ENCODE measurements at places on chromosomes 2 and 18.

DNA sequence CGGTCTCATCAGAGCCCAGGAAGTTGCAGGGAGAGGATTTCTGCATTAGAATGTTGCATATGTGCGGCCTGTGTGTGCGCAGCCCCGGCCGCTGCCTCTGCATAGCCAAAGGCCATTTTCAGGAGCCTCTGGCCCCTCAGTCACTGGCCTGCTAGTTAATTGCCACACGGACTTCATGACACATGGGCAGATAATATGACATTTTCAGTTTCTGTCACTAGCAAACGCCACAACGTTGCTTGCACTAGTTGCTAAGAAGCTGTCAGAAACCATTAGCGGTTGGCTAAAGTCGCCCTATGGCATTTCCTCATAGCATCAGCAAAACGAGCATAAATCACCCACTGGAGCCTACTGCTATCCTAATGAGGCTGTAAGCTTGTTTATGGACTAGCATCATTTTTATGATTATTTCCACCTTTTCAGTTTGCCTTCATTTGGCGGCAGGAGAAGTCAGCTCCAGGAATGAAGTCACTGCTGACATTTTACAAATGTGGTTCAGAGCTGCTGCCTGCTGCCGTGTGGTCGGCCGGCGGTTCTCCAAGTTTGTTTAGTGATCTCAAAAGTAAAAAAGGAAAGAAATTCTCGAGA is 73.7 kb downstream of the MEIS1 start:
- no peak for DNase-seq

DNA sequence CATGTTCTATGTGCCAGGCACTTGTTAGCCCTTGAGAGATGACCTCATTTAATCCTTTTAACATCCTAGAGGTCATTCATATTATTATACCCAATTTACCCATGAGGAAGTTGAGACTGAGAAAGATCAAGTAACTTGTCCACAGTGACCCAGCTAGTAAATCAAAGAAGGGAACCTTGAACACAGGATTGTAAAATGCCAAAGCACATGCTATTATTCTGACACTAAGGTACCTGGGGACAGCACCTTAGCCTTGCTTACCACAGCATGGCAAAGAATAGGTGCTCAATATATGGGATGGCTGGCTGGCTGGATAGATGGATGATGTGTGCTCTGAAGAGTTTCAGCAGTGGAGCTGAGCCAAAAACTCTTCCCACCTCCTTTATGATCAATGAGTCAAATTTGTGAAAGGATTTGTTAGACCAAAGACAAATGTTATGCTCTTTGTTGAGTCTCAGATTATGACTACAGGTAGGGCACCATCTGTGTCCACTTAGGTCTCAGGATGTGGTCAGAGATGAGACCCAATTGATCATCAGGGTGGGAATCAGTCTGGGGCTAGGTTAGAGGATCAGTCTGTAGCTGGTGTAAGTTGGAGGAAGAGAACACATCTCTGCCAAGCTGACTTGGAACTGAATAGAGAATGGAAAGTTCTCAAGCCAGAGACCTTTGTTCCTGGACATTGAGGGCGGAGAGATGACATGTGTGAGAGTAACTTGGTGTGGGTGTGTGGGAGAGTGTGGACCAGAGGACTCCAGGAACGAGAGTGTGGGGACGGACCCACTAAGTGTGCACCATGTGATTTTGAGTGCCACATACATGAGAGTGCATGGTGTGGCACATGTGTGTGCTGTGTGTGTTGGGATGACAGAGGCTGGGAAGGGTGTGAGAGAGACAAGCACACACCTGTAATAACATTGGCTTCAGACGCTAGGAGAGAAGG is 16.3 kb upstream of the PKDCC start:
- DNase-seq, result no peak

GRCh38 chr2:25606892-25607291 is 66.5 kb downstream of the DTNB start:
- DNase-seq, result no peak

- DNase-seq, result no peak
Measured at GRCh38 chr2:233816334-233816733, 38.0 kb downstream of the HJURP start.

DNA sequence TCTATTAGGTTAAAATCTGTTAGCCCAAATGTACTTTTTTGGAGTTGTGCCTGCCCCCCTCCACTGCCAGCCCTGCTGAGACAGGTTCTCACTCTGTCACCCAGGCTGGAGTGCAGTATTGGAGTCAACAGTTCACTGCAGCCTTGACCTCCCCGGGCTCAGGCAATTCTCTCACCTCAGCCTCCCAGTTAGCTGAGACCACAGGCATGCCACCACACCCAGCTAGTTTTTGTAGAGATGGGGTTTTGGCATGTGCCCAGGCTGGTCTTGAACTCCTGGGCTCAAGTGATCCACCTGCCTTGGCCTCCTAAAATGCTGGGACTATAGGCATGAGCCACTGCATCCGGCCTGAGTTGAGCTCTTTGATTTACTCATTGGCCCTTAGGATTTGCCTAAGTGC is 110.7 kb downstream of the ICA1L start:
- DNase-seq, result no peak

- no peak for DNase-seq
Measured at GRCh38 chr2:205245652-205246051, 436.6 kb upstream of the NRP2 start.

- no peak for DNase-seq
Measured at GRCh38 chr2:158845859-158846258, 50.7 kb downstream of the DAPL1 start.

- DNase-seq, result no peak
Measured at GRCh38 chr2:150885236-150885635, 376.4 kb downstream of the RBM43 start.

DNA sequence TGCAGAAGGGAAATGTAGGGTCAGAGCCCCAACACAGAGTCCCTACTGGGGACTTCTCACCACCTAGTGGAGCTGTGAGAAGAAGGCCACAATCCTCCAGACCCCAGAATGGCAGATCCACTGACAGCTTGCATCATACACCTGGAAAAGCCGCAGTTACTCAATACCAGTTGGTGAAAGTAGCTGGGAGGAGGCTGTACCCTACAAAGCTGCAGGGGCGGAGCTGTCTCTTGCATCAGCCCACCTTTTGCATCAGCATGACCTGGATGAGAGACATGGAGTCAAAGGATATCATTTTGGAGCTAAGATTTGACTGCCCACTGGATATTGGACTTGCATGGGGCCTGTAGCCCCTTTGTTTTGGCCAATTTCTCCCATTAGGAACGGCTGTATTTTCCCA is 237.3 kb downstream of the CALCRL start:
- DNase-seq, result no peak

DNA sequence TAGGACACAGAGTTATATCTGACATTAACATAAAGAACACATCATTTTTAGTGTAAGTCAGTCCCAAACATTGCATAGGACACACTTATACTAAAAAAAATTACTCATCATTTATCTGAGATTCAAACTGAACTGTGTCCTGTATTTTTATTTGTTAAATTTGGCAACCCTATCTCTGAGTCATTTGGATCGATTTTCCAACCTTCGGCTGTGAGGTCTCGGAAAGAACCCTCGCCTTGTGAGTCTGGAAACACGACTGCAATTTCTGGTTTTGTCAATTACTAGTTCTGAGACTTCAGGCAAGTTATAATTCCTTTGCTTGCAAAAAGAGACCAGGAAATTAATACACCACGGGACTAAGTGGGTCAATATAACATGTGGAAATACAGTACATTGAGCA is 14.0 kb downstream of the ATP8B1 start:
- no peak for DNase-seq

GRCh38 chr2:101297383-101297782 is 11.1 kb downstream of the RNF149 start:
- no peak for DNase-seq

- no peak for DNase-seq
Measured at GRCh38 chr2:200310545-200310971, 4.1 kb downstream of the SPATS2L start.

DNA sequence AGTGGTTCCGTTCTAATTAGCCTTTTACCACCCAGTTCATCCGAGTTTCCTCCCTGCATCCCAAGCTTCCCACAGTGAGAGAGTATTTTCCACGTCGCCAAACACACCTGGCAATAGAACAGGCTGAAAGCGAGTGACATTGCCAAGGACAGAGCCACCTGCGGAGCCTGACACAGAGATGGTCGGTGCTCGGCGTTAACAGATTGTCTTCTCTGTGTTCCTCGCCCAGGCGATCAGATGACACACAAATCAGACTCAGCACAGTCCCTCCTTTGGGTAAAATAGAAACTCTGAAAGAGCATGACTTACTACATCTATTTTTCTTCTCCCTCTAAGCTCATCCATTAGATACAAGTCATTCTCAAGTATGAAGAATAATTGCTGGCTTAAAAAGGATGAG is 107.7 kb downstream of the CD226 start:
- no peak for DNase-seq

- no peak for DNase-seq
Measured at GRCh38 chr2:219875036-219875435, 247.6 kb downstream of the SLC4A3 start.

DNA sequence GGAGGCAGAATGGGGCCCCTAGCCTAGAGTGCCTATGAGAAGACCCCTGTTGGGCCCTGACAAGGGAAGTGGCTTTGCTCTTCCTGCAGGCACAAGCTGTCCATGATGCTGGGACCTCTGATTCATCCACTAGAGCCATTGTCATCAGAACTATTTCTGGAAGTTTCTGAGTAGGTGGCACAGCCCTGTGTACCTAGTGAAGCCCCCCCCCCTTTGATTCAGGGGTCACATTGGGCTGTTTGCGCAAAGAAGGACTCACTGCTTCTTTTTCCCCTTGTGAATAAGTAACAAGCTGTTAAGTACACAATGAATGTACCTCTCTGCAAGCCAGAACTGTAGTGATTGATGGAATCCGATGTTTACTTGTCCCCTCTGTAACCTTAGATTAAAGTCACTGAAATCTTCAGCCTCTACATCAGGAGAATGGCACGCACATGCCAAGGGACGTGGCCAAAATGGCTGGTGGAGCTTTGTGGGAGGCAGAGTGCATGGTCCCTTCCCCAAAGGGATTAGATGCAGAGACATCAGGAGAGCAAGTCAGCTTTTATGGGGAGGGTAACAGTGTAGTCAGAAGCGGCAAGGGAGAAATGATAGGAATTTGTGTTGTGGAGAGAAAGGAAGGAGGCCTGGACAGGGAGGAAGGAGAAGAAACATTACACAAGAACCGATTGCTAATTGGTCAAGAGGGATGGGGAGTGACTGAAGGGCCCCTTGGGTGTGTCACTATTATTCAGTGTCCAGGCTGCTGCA is 267.6 kb upstream of the RAB12 start:
- DNase-seq, result no peak

GRCh38 chr18:72833471-72833870 is 34.3 kb downstream of the NETO1 start:
- DNase-seq, result no peak

DNA sequence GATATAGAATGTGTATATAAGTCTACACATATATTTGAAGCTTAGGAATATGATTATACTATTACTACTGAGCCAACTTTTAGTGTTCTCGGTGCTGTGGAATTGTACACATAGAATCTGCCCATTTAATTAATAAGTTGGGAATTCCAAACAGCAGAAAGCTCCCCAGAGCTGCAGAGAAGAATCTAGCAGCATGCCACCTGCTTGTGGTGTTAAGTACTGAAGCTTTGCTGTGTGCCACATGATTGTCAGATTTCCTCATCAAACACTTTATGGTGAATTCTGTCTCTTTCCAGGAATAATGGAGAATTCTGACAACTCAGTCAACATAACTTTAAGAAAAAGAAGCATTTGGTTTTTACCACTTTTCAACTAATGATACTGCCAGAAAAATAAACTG is 117.8 kb downstream of the WDSUB1 start:
- DNase-seq, result no peak

- no peak for DNase-seq
Measured at GRCh38 chr2:239696559-239697207, 295.9 kb upstream of the HDAC4 start.

- DNase-seq, result no peak
Measured at GRCh38 chr2:232476045-232476444, 11.6 kb downstream of the ECEL1 start.

DNA sequence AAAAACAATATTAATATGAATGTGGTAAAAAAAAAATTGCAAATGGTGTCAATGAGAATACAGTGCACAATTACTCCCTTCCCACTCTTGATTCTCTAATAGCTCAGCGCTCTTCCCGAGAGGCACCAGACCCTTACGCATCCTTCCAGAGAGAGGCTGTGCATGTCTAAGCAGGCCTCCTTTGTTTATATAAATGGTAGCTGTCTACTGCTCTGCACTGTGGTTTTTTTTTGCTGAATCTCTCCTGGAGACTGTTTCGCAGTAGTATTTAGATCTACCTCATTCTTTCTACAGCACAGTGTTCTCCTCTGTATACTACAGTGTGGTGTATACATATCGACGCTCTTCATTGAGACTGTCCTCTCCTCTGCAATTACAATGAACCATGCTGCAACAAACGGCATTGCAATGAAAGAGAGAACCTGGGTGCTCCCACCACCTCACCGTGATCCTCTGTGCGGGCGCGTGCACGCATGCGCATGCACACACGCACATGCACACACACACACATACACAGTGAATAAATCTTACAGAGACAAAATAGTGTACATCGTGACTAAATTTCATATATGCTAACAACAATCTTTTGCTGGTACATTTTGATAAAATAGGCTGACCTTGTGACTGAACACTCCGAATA is 19.4 kb downstream of the SEPTIN10 start:
- DNase-seq, result no peak

- DNase-seq, result no peak
Measured at GRCh38 chr2:68294187-68294586, 25.6 kb downstream of the CNRIP1 start.

Data from amygdala (tissue), 56 donors.